MV-4-11 (cell line): ENCODE measurements at places on chromosomes 2 and 18.

DNA sequence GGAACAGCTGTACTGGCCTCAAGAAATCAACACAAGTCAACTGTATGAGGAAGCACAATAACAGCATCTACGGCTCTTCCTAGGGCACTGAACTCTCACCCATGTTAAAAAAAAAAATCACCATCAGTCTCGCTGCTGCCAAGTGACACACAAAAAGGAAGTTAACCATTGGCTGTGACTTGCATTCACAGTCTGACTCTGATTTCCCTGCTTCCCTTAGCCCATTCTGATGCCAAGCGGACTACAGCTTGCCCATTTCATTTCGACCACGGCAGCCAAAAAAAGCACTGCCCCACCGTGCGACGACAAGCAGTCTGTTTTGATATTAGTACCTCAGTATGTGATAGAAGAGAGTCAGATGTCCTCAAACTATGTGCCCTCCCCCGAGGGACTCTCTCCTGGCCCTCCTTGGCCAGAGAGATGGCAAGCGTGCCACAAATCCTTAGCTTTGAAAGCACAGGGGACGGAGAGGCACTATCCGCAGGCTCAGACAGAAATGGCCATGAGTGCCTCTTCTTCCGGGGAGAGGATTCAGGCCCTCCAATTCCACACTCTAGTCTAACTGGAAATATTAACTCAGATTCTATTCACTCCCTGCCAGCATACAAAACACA lies 250.0 kb downstream of the TCF4 start:
- peak; percentile 21 for DNase-seq

- no peak for DNase-seq
These were observed 508.4 kb upstream of the MAP2 start for GRCh38 chr2:208915401-208915800.

DNA sequence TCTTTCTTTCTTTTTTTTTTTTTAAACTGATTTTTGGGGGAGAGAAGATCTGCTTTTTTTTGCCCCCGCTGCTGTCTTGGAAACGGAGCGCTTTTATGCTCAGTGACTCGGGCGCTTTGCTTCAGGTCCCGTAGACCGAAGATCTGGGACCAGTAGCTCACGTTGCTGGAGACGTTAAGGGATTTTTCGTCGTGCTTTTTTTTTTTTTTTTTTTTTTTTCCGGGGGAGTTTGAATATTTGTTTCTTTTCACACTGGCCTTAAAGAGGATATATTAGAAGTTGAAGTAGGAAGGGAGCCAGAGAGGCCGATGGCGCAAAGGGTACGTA lies 587 bp downstream of the MEIS1 start:
- no peak for DNase-seq

DNA sequence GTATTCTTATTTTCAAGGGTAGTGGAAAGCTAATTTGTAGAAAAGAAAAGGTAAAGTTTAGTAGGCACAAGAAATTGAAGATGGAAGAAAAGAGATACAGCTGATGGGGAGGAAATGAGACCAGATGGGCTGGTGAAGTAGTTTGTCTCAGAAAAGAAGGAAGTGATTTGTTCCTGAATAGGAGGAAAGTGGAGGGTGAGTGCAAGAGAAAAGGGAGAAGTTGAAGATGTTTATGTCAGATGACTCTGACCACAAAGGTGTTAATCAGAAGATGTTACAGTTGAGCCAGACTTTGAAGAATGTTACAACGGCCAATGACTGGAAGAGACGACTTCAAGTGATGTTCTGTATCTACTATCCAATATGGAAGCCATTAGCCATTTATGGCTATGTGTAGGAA lies 21.2 kb downstream of the ZSCAN30 start:
- peak; percentile 84 for DNase-seq

GRCh38 chr2:134177351-134177931 lies 76.4 kb upstream of the MGAT5 start:
- no peak for DNase-seq

DNA sequence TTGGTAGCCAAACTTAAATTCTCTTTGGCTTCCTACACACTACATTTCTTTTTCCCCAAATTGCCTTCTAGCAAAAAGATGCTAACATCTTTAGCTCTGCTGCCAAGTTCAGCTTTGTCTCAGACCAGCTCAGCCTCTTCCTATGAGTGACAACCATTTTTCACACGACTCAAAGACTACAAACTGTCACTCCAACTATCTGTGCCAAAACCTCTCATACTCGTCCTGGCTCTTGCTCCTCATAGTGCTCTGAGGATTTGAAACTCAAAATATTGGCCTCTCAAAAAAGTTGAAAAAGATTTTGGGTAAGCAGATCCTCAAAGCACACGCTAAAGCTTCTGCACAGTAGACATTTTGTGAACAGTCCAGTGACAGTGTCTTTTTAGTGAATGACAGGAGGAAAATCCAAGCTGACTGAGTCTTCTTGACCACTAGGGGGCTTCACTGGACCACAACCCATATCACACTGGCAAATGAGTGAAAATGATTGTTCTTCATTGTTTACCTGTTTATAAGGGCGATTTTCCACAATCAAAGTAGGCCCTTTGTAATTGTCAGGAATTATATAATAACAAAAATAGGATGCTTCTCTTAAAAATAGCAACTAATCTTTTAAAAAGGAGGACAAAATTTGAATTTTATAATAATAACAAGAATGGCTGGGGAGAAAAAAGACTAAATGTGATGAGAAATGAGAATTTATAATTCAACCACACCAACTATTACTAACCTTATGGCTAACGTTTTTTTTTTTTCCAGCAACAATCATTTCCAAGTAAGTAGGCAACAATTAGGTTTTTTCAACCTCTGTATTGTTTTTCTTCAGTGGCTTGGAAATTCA lies 85.5 kb upstream of the PGAP1 start:
- DNase-seq = peak; percentile 46

- DNase-seq = no peak
These were observed 119.7 kb downstream of the GAREM1 start for GRCh38 chr18:32351032-32351431.

DNA sequence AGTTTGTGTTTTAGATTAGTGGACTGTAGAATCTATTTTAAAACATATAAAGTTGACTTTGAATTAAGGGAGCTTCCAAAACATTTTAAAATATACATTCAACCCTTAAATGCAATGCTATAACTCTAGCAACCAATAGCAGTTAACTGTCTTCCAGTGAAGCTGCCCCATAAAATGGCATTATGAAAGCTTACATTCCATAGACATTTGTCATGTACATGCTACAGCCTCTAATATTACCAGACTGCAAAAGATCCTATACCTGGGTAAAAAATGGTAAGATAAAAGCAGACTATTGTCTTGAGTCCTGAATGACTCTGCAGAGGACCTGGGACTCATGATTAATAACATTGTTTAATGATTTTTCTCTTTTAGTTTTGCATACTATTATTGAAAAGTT lies 489.4 kb downstream of the LRP1B start:
- no peak for DNase-seq
